ENCODE measurements at places on chromosomes 5 and 9. TPM values are rescaled to one million over a fixed set of nuclear protein-coding genes. Genes with fewer than 3 reads are reported as not detected.

The GMCL2 gene
- not detected for total RNA-seq

The NINJ1 gene
- 17.7 TPM for total RNA-seq

The TAS2R1 gene
- not detected for total RNA-seq

The FAM153A gene
- total RNA-seq = 1.0 TPM

The ZBTB26 gene
- 8.4 TPM for total RNA-seq

The MEIKIN gene
- 3.9 TPM for total RNA-seq

The TMEM252 gene
- not detected for total RNA-seq

The SARDH gene
- 8.0 TPM for total RNA-seq

The ACTBL2 gene
- total RNA-seq = not detected

The C5orf58 gene
- total RNA-seq = not detected

The PLAC8L1 gene
- not detected for total RNA-seq

The IFNA21 gene
- total RNA-seq = not detected

The ASS1 gene
- 74.5 TPM for total RNA-seq

The SPATA31A3 gene
- total RNA-seq = not detected

The SPTAN1 gene
- total RNA-seq = 335 TPM

The LIFR gene
- total RNA-seq = 69.6 TPM

The OR2S2 gene
- total RNA-seq = not detected

The NTRK2 gene
- 60.3 TPM for total RNA-seq

The SLC46A2 gene
- not detected for total RNA-seq

The SLCO6A1 gene
- total RNA-seq = not detected

The MYO10 gene
- total RNA-seq = 27.1 TPM

The PCDHGA10 gene
- total RNA-seq = 6.1 TPM

The RNF180 gene
- total RNA-seq = 7.3 TPM

The CAVIN4 gene
- total RNA-seq = 392 TPM

Measured in tongue (tissue), 3 donors.